Inflammatory macrophage treated with lipopolysaccharide for 1 hour (primary cell): ENCODE measurements at places on chromosomes 5 and 9.

DNA sequence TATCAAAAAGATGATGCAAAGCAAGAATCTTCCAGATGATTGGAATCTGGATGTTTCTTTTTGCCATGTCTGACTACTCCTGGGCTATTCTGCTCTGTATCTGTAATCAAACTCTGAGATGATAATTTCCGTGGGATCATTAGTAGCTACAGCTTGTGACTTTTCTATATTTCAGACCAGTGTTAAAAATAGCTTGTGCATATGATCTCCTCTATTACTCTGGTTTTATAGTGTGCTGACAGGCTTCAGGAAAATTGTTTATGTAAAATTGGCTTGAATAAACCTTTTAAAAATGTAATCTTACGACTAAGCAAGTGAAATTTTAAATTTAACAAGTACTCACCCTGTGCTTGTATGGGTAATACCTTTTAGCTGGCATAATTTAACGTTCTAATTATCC lies 40.4 kb downstream of the NAA35 start:
- no peak for DNase-seq

DNA sequence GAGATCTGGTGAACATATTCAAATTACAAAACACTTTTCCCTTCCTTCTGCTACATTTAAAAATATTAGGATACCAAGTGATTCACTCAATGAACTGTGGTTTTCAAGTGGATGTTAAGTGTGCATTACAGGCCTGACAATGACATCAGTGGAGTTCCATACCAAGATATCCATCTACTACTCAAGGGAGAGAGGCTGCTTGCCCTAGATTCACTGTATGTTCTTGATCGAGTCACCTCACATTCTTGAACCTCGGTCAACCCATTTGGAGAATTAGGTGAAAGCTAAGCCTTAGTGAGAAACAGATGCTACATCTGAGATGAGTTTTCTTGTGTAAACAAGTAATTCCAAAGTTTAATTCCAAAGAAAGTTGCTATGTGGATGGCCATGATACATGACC lies 142.2 kb downstream of the FGF10 start:
- no peak for DNase-seq

- DNase-seq: no peak
Measured at GRCh38 chr9:84945878-84946538, 276.5 kb downstream of the NTRK2 start.

DNA sequence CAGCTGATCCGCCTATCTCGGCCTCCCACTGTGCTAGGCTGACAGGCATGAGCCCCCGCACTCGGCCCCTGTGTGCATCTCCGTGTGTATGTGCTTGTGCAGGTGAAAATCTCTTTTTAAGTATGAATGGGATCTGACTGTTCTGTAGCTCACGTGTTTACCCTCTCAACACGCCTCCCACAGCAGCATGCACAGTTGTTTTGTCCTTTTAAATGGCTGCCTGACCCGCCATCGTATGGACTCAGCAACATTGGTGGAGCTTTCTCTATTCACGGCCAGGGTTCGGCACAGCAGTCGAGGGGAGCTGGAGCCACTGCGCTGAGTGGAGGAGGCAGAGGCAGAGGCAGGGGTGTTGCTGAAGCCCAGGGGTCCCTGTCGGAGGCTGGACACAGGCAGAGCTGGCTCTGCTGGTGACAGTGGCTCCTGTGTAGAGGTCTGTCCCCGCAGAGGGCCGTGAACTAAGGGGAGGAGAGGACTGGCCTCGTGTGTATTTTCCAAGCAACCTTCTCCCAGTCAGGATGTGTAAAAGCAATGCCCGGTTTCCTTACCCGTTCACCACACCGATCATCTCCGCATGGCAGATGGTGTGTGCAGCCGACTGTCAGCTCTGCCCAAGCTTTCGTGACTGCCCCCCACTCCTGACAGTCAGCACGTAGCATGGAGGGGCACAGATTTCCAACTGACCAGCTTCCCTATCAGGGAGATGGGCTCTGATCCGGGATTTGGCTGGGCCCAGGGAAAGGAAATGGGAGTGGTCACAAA lies 37.3 kb downstream of the MRPL36 start:
- DNase-seq: no peak

GRCh38 chr9:134770972-134771971 lies 109.3 kb upstream of the FCN2 start:
- DNase-seq: peak; percentile 5

- no peak for DNase-seq
Measured at GRCh38 chr9:95137587-95138145, 179.8 kb downstream of the FANCC start.

DNA sequence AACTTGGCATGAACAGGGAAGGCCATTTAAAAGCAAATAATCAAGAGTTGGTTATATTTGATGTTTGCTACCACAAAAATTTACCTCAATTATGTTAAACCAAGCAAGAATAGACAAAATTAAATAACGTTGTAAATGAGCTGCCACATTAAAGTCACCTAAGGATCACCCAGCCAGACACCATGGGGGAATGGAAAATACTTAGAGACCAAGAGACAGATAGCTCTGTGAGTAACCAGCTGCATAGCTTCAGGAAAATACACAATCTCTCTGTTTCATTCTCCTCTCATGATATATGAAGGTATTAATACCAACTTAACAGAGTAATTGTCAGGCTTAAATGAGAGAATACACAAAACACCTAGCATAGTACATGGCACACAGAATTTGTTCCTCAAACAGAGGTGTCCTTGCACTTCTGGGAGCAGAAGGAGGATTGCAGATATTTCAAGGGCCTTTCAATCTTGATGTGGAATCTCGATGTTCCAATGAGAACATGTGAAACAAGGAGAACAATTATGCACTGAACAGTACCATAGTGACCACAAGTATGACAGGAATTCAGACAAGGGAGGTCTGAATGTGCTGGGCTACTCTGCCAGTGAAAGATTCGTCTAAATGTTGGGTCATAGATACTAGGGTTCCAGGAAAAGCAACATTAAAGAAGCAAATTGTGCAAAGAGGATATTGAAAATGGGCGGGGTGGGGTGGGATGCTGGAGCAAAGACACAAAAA lies 18.6 kb downstream of the JAKMIP2 start:
- no peak for DNase-seq

GRCh38 chr5:138514021-138514420 lies 29.0 kb downstream of the ETF1 start:
- DNase-seq: peak; percentile 53

DNA sequence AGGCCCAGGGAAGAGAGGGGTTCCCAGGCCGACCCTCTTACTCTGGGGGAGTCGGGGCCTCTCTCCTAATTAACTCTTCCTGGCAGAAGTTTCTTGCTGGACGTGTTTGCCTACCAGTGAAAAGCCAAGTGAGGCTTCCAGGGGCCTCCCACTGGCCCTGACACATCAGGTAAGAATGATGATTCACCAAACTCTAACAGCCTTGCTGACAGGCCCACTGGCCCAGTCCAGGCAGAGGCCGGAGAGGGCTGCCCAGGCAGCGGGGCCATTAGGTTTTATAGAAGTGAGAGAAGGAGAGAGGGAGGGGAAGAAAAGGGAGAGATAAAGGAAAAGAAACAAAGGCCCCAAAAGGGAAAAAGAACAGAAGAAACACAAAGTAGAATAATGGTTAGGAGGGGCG lies 50.8 kb upstream of the FOXE1 start:
- DNase-seq: no peak
